ENCODE measurements at places on chromosomes 3 and 15. TPM values are rescaled to one million over a fixed set of nuclear protein-coding genes. Genes with fewer than 3 reads are reported as not detected.

Gene TNFSF10
- 39.0 TPM for polyA plus RNA-seq

Gene LDHAL6B
- polyA plus RNA-seq = not detected

Gene PDIA3
- polyA plus RNA-seq = 488 TPM

Gene GAP43
- polyA plus RNA-seq = 0.70 TPM

Gene POTEB
- not detected for polyA plus RNA-seq

Gene EFCC1
- 9.0 TPM for polyA plus RNA-seq

Gene AHSG
- polyA plus RNA-seq = not detected

Gene PLA2G4E
- 0.07 TPM for polyA plus RNA-seq

Gene MYZAP
- polyA plus RNA-seq = 66.1 TPM

Gene CYP8B1
- 0.21 TPM for polyA plus RNA-seq

Gene MORC1
- not detected for polyA plus RNA-seq

Gene GRAMD1C
- polyA plus RNA-seq = 3.1 TPM

Gene CCDC13
- polyA plus RNA-seq = 2.9 TPM

Gene TGM5
- 0.09 TPM for polyA plus RNA-seq

Gene TPRA1
- 35.0 TPM for polyA plus RNA-seq

Gene BLM
- 13.0 TPM for polyA plus RNA-seq

Gene RNU5B-1
- not detected for polyA plus RNA-seq

Gene FSIP1
- 0.78 TPM for polyA plus RNA-seq

Gene TMEM40
- polyA plus RNA-seq = 2.3 TPM

Gene GRAMD2A
- polyA plus RNA-seq = 6.0 TPM

Gene HIGD2B
- polyA plus RNA-seq = not detected

Gene SCAMP5
- polyA plus RNA-seq = 15.5 TPM

Gene CFAP100
- 6.6 TPM for polyA plus RNA-seq

Gene GHSR
- not detected for polyA plus RNA-seq

Gene ITIH1
- not detected for polyA plus RNA-seq

Gene SYNPR
- polyA plus RNA-seq = 0.27 TPM

Gene XCR1
- 0.15 TPM for polyA plus RNA-seq

Gene HHLA2
- 2.2 TPM for polyA plus RNA-seq

Gene ARID3B
- polyA plus RNA-seq = 11.3 TPM

Gene ACTR8
- polyA plus RNA-seq = 38.3 TPM

Gene MASP1
- polyA plus RNA-seq = 5.8 TPM

Gene IGF1R
- polyA plus RNA-seq = 28.7 TPM

Gene SLC28A1
- 0.10 TPM for polyA plus RNA-seq

Gene C15orf62
- polyA plus RNA-seq = 4.6 TPM

Gene MCF2L2
- polyA plus RNA-seq = 3.0 TPM

Gene MOBP
- 0.60 TPM for polyA plus RNA-seq

Gene MAP2K1
- 53.0 TPM for polyA plus RNA-seq

Gene RTP1
- not detected for polyA plus RNA-seq

Gene TRIM42
- not detected for polyA plus RNA-seq

Data from right lung (tissue), 10 donors.